ENCODE measurements at places on chromosomes 2 and 18.

- DNase-seq, result no peak
Observed at GRCh38 chr2:195044801-195045200, 612.2 kb upstream of the SLC39A10 start.

GRCh38 chr2:132798341-132798740 lies 128.3 kb upstream of the LYPD1 start:
- DNase-seq, result peak; percentile 12

- no peak for DNase-seq
Observed at GRCh38 chr2:43897492-43897891, 58.7 kb downstream of the ABCG8 start.

GRCh38 chr2:6072276-6072675 lies 380.1 kb downstream of the SOX11 start:
- no peak for DNase-seq

- DNase-seq, result no peak
Observed at GRCh38 chr2:123853161-123853560, 171.9 kb upstream of the CNTNAP5 start.
